ENCODE measurements at places on chromosomes 12 and 14.

DNA sequence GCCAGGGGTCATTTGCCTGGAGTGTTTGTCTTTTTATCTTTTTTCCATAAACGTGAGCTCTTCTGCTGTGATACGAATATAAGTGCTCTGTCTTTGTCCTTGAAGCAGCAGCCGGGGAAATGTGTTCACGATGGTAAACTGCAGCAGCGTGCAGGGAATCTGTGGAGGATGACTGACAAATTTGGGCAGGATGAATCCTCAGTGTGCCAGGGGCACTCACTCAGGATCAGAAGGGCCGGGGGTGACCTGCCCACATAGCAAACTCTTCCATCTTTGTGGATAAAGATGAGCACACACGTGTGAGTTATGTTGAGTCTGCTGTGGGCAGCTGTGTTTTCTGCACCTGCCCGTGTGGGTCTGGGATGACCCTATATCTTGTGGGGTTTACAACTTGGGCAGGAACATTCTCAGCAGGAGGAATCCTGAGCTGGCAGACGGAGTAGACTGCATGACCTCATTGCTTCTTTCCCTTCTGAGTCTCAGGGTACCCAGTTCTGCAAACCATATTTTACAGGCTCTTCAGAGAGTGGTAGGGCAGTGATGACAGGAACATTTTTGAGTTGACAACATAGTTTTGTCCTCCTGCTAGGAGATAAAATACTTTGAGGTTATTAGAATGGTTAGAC is 711 bp downstream of the ANO4 start:
- DNase-seq, result no peak

DNA sequence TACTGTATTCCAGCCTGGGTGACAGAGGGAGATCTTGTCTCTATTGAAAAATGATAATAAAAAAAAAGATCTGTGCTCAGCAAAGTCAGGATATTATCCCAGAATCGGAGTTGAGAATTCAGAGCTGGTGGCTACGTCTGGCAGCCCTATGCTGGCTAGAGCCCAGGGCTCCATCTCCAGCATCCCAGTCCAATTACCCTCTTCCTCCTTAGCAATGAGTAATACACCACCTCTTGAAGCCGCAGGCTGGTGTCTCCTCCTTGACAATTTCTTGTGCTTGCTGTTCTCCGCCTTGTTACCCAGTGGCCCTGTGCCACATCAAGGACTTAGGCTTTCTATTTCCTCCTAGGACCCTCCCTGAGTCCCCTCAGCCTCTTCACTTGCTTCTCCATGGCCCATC is 38.4 kb upstream of the DDX11 start:
- no peak for DNase-seq

DNA sequence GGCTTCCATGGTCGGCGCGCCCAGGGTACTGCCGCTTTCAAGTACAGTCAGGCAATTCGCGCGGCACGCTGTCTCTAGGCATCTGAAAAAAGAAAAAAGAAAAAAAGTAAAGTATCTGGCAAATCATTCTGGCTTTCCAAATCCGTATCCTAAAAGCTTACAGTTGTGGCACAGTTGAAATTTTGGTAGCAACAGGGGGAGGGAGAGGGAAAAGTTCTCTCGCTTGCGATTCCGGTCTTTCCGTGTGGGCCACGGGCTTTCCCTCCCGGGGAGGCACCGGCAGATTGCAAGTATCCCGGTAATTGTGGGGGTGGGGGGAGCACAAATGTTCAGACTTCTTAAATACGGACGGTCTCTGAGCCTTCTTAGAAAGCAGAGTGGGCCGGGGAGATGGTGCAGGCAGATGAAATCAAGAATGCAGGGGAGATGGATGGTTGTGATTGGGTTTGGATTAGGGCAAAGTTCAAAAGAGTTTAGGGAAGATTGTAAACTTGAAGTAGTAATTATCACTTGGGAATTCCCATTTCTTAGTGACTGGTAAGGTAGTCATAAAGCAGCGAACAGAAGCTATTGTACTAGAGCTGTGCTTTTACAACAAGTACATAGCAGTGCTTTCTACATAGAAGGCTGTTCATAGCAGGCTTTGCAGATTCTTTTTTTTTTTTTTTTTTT is 1.2 kb downstream of the SOCS2 start:
- DNase-seq, result peak; percentile 23

GRCh38 chr12:105861227-105861626 is 277.5 kb downstream of the NUAK1 start:
- no peak for DNase-seq

GRCh38 chr12:108645686-108646599 is 12.2 kb upstream of the SELPLG start:
- no peak for DNase-seq

DNA sequence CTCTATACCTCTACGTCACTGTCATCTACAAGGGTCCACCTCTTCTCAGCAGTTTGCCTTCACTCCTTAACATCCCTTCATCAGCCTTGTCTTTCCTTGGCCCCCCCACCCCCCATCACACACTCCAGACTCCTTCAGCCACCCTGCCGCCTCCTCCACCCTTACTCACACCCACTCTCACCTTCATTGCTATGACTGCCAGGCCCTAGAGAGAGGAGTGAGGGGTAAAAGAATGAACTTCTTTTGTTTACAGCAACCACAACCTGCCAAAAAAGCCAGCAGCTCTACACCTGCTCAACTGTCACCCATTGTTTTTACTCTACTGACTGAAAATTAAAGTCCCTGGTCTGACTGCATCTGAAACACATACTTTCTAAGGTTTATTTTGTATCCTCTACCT is 112.8 kb downstream of the DUSP6 start:
- no peak for DNase-seq

GRCh38 chr12:47110718-47111391 is 31.1 kb upstream of the AMIGO2 start:
- DNase-seq, result no peak

DNA sequence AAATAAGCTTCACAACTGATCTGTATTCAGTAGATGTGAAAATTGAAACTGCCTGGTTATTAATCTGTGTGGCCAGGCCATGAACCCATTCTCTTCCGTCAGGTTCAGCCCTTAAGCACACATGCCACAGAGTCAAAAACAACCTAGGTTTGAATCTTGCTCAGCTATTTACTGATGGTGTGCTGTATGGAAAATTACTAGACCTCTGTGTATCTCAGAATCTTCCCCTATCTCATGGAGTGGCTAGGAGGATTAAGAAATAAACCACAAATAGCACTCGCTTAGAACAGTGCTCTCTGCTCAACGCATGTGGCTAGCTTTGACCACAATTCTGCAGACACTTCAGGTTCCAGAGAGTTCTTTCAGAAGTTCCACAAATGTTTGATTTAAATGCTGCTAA is 240.7 kb upstream of the PLEKHG7 start:
- peak; percentile 35 for DNase-seq

DNA sequence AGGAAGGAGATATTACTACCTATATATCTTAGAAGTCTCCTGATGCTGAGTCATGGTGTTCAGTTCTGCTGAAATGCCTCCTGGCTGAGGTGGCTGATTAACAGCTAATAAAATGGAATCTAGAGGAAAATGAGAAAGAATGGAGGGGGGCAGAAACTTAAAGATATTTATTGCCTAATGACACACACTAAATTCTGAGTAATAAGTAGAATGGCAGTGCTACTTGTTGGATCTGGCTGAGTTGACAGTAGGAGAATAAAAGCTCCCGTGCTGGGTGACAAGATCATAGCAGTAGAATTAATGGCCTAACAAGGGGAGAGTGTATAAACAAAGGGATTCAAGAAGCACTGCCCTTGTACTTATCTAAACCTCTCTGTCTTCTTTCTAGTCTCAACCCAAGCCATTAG is 137.5 kb downstream of the CNTN1 start:
- DNase-seq, result no peak

DNA sequence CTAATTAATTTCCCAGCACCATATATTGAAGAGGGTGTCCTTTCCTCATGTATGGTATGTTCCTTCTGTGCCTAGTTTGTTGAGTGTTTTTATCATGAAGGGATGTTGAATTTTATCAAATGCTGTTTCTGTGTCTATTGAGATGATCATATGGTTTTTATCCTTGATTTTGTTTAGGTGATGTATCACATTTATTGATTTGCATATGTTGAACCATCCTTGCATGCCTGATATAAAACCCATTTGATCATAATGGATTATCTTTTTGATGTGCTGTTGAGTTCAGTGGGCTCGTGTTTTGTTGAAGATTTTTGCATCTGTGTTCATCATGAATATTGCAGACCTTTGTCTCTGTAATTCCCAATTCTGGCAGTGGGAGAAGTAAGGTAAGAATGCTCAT is 44.6 kb downstream of the RASSF8 start:
- DNase-seq, result no peak

DNA sequence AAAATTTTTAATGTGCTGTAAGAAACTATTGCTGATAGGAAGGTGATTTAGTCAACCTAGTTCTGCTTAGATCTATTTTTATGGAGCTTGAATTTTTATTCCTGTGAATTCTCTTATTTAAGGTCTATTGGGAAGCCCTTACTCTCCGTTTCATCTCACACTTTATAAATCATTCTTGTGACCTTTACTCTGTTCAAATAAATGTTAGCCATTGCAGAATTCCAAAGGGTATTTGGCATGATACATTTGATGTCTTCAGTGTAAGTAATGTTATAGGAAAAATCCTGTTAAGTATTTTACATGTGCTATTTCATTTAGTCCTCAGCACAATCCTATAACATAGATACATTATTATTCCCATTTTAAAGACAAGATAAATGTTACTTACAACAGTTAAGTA is 12.5 kb downstream of the PTPRQ start:
- no peak for DNase-seq

GRCh38 chr12:109087250-109087649 is 6.0 kb downstream of the ALKBH2 start:
- no peak for DNase-seq

GRCh38 chr14:68564826-68565759 is 227.8 kb downstream of the ZFP36L1 start:
- DNase-seq, result no peak

- DNase-seq, result no peak
Measured at GRCh38 chr12:45668641-45669040, 60.9 kb upstream of the ARID2 start.

DNA sequence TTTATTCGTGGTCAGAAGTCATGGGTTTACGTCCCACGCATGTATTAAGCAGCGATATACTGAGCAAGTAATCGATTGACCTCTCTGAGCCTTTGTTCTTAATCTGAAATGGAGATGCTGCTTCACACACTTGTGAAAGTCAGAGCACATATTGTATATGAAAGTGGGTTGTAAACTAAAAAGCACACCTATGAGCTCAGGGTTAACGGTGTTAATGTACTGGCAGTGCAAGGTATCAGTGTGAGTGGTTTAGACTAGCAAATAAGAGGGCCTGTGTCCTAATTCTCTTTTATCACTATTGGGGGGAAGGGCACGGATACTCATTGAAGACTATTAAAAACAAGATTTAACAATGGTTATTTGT is 676 bp downstream of the MRPL42 start:
- no peak for DNase-seq

DNA sequence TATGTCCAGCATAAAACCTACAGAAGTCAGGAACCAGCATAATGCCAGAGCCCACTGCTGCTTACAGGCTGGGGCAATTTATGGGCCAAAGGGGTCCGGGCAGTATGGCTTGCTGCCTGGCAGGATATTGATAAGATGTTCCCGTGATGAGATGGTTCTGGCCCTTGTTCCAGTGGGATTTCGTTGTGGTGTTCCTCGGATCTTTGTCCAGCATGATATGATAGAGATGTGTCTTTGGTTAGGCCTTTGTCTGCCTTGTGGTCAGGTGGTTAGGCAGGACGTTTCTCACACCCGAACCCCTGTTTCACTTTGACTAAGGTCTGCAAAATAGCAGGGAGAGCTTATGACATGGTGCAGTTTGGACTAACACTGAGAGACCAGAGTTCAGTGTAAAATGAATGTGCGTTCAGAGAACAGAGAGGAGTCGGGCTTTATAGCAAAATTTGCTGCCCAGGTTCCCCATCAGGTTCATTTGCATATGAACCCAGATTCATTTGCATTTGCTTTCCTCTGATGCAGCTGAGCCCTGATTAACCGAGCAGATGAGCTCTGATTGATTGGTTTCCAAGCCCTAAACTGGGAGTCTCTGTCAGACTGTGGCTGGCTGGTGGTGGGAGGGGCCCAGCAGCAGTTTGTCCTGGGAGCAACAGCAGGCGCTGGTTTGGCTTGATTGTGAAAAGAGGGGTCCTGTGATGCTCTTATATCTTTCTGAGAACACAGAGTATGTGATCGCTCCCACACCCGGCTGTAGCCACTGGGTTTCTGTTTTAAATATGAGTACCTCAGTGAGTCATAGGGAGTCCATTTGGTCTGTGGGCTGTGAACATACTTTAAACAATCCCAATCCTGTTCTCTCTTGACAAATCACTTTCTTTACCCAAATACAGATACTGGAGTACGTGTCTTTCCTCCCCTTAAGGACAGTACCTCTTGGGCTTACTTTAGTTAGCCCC is 156.3 kb upstream of the PZP start:
- DNase-seq, result no peak

- no peak for DNase-seq
Measured at GRCh38 chr12:62726471-62726980, 208.4 kb downstream of the PPM1H start.

GRCh38 chr14:67665868-67666267 is 8.6 kb downstream of the VTI1B start:
- DNase-seq, result no peak

DNA sequence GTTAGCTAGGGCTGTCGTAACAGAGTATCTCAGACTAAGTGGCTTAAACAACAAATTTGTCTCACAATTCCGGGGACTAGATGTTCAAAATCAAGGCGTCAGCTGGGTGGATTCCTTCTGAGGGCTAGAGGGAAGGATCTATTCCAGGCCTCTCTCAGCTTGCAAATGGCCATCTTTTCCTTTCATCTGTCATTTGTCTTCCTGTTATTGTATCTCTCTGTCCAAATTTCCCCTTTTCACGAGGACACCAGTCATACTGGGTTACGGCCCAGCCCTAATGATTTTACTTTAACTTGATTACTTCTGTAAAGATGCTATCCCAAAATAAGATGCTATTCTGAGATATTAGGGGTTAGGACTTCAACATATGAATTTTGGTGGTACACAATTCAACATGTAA is 119.0 kb upstream of the CPSF6 start:
- DNase-seq, result no peak

DNA sequence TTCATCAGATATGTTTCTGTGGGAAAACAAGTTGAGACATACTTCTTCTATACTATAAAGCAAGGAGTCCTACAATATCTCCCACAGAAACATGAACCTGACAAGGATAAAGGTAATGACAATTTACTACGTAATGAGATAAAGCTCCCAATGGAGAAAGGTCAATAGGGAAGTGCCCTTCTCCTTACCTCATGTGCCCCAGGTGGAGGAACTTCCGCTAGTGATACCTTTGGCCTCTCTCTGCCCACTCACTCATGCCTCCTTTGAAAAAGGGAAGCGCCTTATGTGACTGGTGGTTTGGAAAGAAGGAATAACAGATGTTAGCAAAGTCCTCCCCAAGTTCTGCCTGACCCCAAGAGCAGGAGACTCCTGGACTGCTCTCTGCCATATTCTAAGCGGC is 305.3 kb downstream of the ITPR2 start:
- no peak for DNase-seq

- DNase-seq, result no peak
Measured at GRCh38 chr12:118979763-118980406, 1.5 kb upstream of the SRRM4 start.

- no peak for DNase-seq
Measured at GRCh38 chr12:129486931-129487330, 416.9 kb downstream of the TMEM132D start.
